ENCODE measurements at places on chromosomes 12 and 14. TPM values are rescaled to one million over a fixed set of nuclear protein-coding genes. Genes with fewer than 3 reads are reported as not detected.

The TC2N gene
- not detected for polyA plus RNA-seq

The RAD9B gene
- polyA plus RNA-seq = 0.20 TPM

The TSPAN8 gene
- 0.31 TPM for polyA plus RNA-seq

The PAX9 gene
- polyA plus RNA-seq = not detected

DNA sequence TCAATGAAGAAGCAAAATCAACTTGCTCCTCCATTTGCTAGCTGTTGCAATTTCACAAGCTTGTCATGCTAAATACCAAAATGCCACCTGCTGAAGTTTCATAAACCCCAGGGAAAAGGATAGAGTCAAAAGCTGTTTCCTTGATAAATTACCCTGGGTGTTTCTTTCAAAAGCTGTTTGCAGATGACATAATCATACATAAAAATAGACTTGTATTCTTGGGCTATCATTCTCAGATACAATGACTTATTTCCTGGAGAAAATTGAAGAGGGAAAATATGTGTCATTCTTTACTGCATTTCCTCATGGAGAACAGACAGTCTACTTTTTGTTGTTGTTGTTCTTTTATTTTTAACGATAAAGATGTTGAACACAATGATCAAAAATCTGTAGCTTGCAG, 119.2 kb downstream of the GALC start:
- no peak overlapping the region for H3K27ac ChIP-seq
- DNase-seq = no peak
- H3K36me3 ChIP-seq = no peaks in the 10 kb centered on the region
- no peak overlapping the region for H3K4me3 ChIP-seq
- no peaks in the 10 kb centered on the region for H3K27me3 ChIP-seq

DNA sequence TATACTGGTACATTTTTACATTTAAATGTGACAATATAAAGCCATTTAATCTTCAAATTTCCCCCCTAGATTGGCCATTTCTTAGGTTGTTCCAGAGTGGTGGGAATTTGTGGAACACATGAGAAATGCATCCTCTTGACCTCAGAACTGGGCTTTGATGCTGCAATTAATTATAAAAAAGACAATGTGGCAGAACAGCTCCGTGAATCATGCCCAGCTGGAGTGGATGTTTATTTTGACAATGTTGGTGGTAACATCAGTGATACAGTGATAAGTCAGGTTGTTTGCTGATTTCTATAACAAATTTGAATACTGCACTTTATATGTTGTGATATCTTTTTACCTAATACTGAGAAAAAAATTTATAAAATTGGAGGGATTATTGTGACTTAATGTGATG, 7.6 kb upstream of the ZNF410 start:
- H3K27ac ChIP-seq = no peak overlapping the region
- H3K36me3 ChIP-seq = peaks cover 19% of the 10 kb centered on the region
- H3K4me1 ChIP-seq = no peaks in the 10 kb centered on the region
- no peaks in the 10 kb centered on the region for H3K27me3 ChIP-seq

DNA sequence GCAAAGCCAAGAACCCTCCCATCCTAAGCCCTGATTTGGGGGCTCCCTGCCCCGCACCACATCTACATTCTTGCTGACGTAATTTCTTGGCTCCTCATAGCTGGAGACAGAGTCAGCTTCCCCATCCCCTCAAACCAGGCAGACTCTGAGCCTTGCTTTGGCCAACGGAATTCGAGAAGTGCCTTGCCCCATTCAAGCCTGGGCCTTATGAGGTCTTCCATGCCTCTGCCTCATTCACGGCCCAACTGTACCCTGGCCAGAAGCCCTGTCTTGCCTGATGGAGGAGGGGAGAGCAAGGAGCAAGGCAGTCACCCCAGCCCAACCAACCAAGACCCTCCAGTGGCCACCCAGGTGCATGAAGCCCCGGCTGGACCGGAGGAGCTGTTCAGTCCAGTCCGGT, 164.1 kb downstream of the PIWIL1 start:
- H3K4me1 ChIP-seq = no peaks in the 10 kb centered on the region
- no peaks in the 10 kb centered on the region for H3K27me3 ChIP-seq
- no peaks in the 10 kb centered on the region for H3K36me3 ChIP-seq
- no peak overlapping the region for H3K27ac ChIP-seq
- no peak for DNase-seq
- H3K4me3 ChIP-seq = no peak overlapping the region

DNA sequence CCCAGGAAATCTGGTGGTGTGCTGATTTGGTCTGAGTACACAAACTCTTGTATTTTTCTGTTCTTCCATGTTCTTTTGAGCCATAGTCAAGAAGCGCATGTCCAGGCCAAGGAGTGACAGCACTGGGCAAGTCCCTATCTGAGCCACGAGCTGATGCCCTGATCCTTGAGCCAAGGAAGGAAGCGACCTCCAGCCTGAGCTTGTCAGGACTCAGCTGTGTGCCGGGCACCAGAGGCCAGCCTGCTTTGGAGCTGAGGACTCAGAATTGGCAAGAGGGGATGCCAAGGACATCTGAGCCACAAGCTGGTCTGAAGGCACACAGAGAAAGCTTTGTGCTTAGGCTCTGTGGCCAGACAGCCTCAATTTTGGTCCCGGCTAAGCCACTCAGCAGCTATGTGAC, 52.6 kb downstream of the GALNT16 start:
- DNase-seq = no peak
- H3K27ac ChIP-seq = no peak overlapping the region
- H3K36me3 ChIP-seq = no peaks in the 10 kb centered on the region
- H3K27me3 ChIP-seq = no peaks in the 10 kb centered on the region
- no peak overlapping the region for H3K4me3 ChIP-seq
- H3K4me1 ChIP-seq = peaks cover 4% of the 10 kb centered on the region

GRCh38 chr12:51329742-51330141, 5.8 kb upstream of the BIN2 start:
- no peaks in the 10 kb centered on the region for H3K27me3 ChIP-seq
- no peak for DNase-seq
- H3K4me3 ChIP-seq = no peak overlapping the region
- no peak overlapping the region for H3K27ac ChIP-seq

DNA sequence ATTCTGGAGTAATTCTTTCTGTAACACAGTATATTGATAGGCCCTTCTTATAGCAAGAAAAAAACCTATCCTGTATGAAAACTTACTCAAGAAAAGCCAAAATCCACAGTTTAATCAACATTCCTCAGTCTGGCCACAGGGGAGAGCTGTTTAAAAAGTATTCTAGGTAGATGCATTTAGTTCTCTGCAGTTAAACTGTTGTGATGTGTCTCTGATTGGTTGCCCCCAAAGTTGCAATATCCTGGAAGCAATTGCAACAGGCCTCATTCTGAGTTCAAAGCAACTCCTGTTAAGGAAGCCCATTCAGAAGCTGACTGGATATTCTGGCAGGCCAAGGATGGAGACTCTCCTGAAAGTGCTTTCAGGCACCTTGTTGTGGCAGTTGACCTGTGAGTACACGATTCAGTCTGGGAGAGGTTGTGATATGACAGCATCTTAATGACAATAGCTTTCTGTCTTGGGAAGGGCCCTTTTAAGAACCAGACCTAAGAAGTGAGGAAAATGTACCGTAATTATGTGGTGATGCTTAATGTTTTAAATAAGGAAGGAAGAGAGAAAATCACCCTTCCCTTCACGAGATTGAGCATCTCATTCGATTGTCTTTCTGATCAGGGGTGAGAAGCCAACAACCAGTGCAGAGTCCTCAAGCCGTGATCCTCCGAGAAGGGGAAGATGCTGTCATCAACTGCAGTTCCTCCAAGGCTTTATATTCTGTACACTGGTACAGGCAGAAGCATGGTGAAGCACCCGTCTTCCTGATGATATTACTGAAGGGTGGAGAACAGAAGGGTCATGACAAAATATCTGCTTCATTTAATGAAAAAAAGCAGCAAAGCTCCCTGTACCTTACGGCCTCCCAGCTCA, 420.7 kb downstream of the DAD1 start:
- H3K36me3 ChIP-seq = no peaks in the 10 kb centered on the region
- H3K27ac ChIP-seq = no peak overlapping the region
- H3K27me3 ChIP-seq = 0 out of 2 replicates have a peak, but pooled peaks cover 15% of the 10 kb centered on the region
- no peak overlapping the region for H3K4me3 ChIP-seq
- H3K4me1 ChIP-seq = no peaks in the 10 kb centered on the region

GRCh38 chr12:122421821-122422729, at the start of gene CLIP1:
Gene CLIP1 (minus strand): TSS chr12:122422669. CDS start chr12:122380452, 42,217 bp downstream.
- peak within 1 kb of the TSS; percentile 67 for H3K4me3 ChIP-seq
- DNase-seq = peak; percentile 87
- peaks cover 11% of the 10 kb centered on the region for H3K4me1 ChIP-seq
- no peaks in the 10 kb centered on the region for H3K27me3 ChIP-seq

- H3K27ac ChIP-seq = no peak overlapping the region
- H3K4me1 ChIP-seq = no peaks in the 10 kb centered on the region
- no peaks in the 10 kb centered on the region for H3K36me3 ChIP-seq
- H3K4me3 ChIP-seq = no peak overlapping the region
- peak; percentile 17 for DNase-seq
Observed at GRCh38 chr12:40946612-40947194, 241.4 kb upstream of the PDZRN4 start.

DNA sequence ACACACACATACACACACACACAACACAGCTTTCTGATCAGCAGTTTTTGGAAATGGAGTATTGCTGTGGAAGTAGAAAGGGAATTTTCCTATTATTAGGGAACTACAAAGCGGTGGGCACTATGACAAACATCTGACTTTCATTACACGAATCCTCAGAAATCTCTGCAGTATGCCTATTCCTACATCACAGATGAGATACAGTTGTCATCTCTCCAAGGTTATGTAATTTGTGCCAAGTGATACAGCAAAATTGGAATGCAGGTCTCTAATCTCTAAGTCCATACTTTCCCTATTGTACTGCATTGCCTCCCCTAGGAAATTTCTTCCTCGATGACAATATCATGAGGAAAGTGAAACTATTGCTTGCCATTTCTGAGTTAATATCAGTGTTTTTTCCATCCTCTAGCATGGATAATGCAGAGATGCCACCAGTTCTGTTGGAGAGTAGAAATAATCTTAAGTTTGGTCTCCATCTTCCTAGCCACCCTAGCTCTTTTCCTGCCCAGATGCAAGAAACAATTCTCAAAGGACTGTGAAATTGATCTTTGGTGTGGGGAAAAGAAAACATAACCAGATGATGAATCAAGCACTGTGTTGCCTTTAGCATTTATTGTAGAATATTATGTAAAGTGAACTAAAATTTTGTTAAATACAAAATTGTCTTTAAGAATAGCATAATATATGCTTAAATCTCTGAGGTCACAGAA, 94.7 kb downstream of the ERGIC2 start:
- H3K27me3 ChIP-seq = no peaks in the 10 kb centered on the region
- peaks cover 3% of the 10 kb centered on the region for H3K36me3 ChIP-seq
- H3K4me1 ChIP-seq = peaks cover 4% of the 10 kb centered on the region
- peak; percentile 46 for DNase-seq
- H3K27ac ChIP-seq = peak overlapping the region; percentile 59
- H3K4me3 ChIP-seq = no peak overlapping the region

- no peak overlapping the region for H3K4me3 ChIP-seq
- H3K4me1 ChIP-seq = peaks cover 87% of the 10 kb centered on the region
- DNase-seq = peak; percentile 79
Observed at GRCh38 chr12:124509676-124510300, 57.6 kb downstream of the NCOR2 start.

- no peak overlapping the region for H3K27ac ChIP-seq
- H3K27me3 ChIP-seq = no peaks in the 10 kb centered on the region
- no peaks in the 10 kb centered on the region for H3K36me3 ChIP-seq
- no peak overlapping the region for H3K4me3 ChIP-seq
- no peak for DNase-seq
Observed at GRCh38 chr14:85296456-85297210, 233.3 kb upstream of the FLRT2 start.

- DNase-seq = no peak
- H3K4me1 ChIP-seq = no peaks in the 10 kb centered on the region
- H3K4me3 ChIP-seq = no peak overlapping the region
- no peaks in the 10 kb centered on the region for H3K27me3 ChIP-seq
- peaks cover 4% of the 10 kb centered on the region for H3K36me3 ChIP-seq
Observed at GRCh38 chr12:88237954-88238353, 95.8 kb downstream of the TMTC3 start.

DNA sequence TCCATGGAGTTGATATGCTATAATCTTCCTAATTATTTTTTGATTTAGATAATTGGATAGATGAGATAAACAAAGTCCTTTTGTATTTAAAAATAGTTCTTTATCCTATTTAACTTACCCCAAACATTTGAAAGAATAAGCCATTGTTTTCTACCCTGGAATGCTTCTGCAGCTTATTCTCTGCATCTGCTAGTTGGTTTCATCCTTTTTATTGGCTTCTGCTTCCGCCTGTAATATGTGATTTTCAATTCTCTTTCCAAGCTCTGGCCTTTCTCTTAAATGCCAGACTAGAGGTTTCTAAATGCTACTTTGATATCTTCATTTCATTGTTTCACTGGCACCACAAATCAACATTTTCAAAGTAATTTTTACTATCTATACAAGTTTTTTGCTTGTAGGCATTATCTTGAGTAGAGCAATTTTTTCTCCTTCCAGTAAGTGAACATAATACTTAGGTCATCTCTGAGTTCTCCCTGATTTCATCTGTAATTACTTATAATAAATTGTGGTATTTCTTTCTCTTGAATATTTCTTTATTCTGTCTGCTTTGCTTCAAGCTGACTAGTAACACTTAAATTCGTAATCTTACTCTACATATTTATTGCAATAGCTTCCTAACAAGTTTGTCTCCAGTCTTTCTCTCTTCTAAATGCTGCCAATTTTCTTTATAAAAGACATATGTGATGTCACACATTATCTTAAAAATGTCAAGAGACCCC, 958.4 kb downstream of the SLC6A15 start:
- DNase-seq = no peak
- H3K4me1 ChIP-seq = no peaks in the 10 kb centered on the region
- no peaks in the 10 kb centered on the region for H3K36me3 ChIP-seq
- no peaks in the 10 kb centered on the region for H3K27me3 ChIP-seq

DNA sequence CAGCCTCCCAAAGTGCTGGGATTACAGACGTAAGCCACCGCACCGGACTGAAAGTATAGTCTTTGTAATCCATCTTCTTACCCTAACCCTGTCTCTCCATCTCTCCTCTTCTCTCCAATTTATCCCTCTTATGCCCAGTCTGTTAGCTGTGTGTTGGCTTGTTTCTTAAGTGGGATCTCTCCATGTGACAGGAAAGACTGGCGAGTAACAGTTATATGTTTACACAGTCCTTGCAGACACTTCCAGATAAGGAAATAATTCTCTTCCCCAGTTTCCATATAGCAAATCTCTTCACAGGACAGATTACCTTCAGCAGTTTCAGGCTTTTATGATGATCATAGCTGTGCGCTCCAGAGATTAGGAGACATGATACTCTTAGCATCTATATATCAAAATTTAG, 16.0 kb upstream of the DIP2B start:
- no peak overlapping the region for H3K4me3 ChIP-seq
- H3K36me3 ChIP-seq = no peaks in the 10 kb centered on the region
- DNase-seq = no peak

Data from SK-N-SH (cell line).